Muscle of leg (tissue), 16 donors: ENCODE measurements at places on chromosomes 2 and 18. TPM values are rescaled to one million over a fixed set of nuclear protein-coding genes. Genes with fewer than 3 reads are reported as not detected.
A peak's percentile ranks its signal among the peaks of the same experiment; 100 is the strongest.

DNA sequence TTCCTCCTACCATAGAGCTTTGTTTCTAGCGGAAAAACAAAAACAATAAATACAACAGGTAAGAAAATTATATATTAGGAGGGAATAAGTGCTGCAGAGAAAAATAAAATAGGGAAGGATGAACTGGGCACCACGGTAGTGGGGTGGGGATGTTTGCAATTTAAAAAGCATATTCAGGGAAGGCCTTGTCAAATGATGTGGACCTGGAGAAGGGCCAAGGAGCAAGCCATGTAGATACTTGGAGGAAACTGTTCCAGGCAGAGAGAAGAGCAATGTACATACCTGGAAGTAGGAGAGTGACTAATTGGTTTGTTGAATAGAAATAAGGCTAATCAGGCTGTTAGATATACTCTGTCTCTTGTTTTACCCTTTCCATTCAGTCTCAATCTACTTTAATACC lies 136.5 kb downstream of the ROCK1 start:
- no peak for DNase-seq
- H3K4me1 ChIP-seq: no peaks in the 10 kb centered on the region
- H3K27me3 ChIP-seq: no peaks in the 10 kb centered on the region
- H3K4me3 ChIP-seq: no peak overlapping the region
- H3K27ac ChIP-seq: no peak overlapping the region
- H3K36me3 ChIP-seq: peaks cover 23% of the 10 kb centered on the region

DNA sequence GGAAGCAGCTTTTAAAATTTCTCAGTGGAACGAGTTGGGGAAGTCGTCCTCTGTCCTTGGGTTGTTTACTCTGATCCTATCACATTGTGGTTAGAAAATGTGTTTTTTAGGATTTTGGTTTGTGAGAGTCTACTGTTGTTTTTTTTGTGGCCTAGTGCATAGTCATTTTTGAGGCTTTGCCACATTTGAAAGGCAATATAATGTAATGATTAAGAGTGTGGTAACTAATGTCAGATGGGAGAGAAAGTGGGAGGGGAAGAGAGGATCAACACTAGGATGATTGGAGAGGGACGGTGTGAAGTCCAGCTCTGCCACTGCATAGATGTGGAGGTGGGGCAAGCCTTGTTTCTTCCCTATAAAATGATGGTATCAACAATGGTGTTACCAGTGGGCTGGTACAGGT lies 8.5 kb downstream of the SP140L start:
- H3K4me3 ChIP-seq: no peak overlapping the region
- DNase-seq: no peak
- no peaks in the 10 kb centered on the region for H3K4me1 ChIP-seq
- no peak overlapping the region for H3K27ac ChIP-seq
- H3K36me3 ChIP-seq: no peaks in the 10 kb centered on the region

DNA sequence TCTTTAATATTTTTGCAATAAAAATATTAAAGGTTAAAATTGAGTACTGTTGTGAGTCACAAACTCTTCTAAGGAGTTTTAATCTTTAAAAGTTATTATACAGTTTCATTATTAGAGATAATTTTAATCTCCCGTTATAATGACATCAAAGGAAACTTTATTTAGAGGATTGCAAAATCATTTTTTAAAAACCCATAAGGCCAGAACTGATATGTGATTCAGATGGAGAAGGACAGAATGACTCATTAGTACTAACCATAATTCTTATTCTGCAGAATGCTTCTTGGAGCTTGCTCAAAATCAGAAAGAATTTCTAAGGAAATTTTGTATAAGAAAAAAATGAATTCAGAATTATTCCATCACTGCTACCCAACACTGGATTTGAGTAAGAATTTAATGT lies 12.5 kb upstream of the HNRNPLL start:
- no peak overlapping the region for H3K4me3 ChIP-seq
- no peaks in the 10 kb centered on the region for H3K36me3 ChIP-seq
- no peak for DNase-seq
- H3K27ac ChIP-seq: no peak overlapping the region

DNA sequence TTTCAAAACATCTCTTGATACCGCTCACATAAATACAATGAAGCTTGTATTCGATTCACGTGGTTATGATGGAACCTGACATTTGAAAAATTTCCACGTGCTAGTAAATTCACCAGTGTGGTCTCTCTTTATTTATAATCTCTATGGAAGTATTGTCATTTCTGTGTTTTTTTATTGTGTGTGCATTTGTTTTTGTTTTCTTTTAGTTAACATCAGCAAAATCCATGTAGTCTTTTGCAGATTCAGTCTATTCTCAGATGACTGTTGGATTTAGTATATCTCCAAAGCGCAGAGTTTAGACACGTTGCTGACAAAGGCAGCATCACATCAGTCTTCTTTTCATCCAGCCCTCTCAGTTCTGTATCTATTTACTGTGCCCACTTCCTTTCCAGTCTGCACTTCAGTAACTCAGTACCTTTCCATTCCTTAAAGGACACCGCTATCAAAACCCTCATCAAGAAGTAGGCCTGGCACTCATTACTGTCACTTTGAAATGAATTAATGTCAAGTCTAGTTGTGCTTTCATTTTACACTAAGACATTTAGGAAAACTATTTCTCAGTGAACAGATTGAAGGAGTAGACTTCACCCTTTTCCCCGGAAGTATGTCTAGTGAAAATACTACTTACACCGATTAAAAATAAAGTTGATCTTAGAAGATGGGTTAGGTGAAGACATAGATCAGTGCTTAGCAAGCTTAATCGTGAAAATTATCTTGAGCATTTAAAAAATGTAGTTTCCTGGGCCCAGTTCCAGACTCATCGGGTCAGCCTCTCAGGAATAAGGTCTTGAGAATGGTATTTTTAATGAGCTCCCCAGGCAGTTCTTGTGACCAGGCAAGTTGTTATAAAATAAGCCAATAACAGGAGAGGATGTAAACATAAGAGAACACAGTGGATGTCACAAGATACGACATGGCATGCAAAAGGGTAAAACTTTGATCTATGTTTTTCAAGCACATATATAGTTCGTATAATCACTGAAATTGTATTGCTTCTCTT lies 506.8 kb upstream of the ZEB2 start:
- no peaks in the 10 kb centered on the region for H3K27me3 ChIP-seq
- H3K36me3 ChIP-seq: no peaks in the 10 kb centered on the region
- H3K4me1 ChIP-seq: no peaks in the 10 kb centered on the region
- H3K4me3 ChIP-seq: no peak overlapping the region

GRCh38 chr2:72024451-72025175 lies 123.0 kb downstream of the CYP26B1 start:
- H3K36me3 ChIP-seq: no peaks in the 10 kb centered on the region
- no peak overlapping the region for H3K4me3 ChIP-seq
- H3K27me3 ChIP-seq: no peaks in the 10 kb centered on the region
- no peak overlapping the region for H3K27ac ChIP-seq
- no peak for DNase-seq

Gene GALNT3
- 0.49 TPM for total RNA-seq

DNA sequence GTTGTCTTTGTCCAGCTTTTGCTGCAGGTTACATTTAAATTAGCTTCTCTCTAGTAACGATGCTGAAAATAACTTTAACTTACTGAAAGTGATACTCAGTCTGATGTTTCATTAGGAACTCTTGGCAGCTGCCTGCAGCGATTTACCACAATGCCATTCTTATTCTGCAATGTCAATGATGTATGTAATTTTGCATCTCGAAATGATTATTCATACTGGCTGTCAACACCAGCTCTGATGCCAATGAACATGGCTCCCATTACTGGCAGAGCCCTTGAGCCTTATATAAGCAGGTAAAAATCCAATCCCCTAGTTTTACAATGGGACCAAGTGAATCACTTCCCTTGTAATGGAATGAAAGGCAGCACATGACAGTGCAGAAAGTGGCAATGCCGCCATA lies 16.3 kb upstream of the MFF start:
- H3K36me3 ChIP-seq: no peaks in the 10 kb centered on the region
- H3K27me3 ChIP-seq: no peaks in the 10 kb centered on the region
- no peak overlapping the region for H3K27ac ChIP-seq
- no peaks in the 10 kb centered on the region for H3K4me1 ChIP-seq
- DNase-seq: peak; percentile 22

GRCh38 chr2:23531280-23531679 lies 146.3 kb downstream of the KLHL29 start:
- peaks cover 2% of the 10 kb centered on the region for H3K36me3 ChIP-seq
- no peak for DNase-seq
- H3K27me3 ChIP-seq: peaks cover 2% of the 10 kb centered on the region
- no peak overlapping the region for H3K27ac ChIP-seq
- H3K4me1 ChIP-seq: peaks cover 44% of the 10 kb centered on the region
- no peak overlapping the region for H3K4me3 ChIP-seq

Gene SLC9A2
- total RNA-seq: 2.7 TPM

DNA sequence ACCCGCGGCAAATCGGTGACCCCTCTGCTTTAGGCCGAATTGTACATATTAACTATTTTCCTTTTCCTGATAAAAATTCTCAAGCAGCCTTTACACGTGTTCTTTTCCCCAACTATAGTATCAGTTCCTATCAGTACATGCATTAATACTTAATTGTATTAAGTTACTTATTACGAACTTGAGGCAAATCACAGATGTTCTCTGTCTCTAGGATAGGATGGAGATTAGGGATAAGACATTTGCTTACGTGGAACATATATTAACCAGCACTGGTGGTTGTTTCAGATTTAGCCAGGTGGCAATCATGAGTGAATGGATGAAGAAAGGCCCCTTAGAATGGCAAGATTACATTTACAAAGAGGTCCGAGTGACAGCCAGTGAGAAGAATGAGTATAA lies 675 bp downstream of the GEMIN6 start:
- peaks cover 5% of the 10 kb centered on the region for H3K4me1 ChIP-seq
- H3K27me3 ChIP-seq: peaks cover 11% of the 10 kb centered on the region
- H3K4me3 ChIP-seq: peak overlapping the region; percentile 76
- H3K27ac ChIP-seq: peak overlapping the region; percentile 87
- DNase-seq: no peak

Gene FAM237A
- not detected for total RNA-seq

DNA sequence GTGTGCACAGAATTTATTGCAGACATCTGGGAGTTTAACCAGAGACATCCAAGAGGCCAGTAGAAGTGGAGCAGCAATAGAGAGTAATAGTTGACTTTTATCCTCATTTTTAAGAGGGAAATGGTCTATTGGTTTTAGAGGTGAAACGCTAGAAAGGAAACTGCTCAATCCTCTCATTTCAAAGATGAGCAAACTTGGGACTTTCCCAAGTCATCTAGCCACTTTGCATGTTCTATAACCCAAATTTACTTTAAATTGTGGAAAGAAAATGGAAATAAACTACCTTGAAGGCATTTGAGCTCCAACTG lies 601.7 kb downstream of the ARHGAP15 start:
- H3K36me3 ChIP-seq: no peaks in the 10 kb centered on the region
- H3K27ac ChIP-seq: no peak overlapping the region
- no peaks in the 10 kb centered on the region for H3K4me1 ChIP-seq
- H3K4me3 ChIP-seq: no peak overlapping the region
- no peaks in the 10 kb centered on the region for H3K27me3 ChIP-seq

Gene CNDP1
- 0.13 TPM for total RNA-seq

Gene UPP2
- total RNA-seq: not detected

Gene ALKAL2
- total RNA-seq: 1.1 TPM

Gene SNRNP27
- total RNA-seq: 62.6 TPM

DNA sequence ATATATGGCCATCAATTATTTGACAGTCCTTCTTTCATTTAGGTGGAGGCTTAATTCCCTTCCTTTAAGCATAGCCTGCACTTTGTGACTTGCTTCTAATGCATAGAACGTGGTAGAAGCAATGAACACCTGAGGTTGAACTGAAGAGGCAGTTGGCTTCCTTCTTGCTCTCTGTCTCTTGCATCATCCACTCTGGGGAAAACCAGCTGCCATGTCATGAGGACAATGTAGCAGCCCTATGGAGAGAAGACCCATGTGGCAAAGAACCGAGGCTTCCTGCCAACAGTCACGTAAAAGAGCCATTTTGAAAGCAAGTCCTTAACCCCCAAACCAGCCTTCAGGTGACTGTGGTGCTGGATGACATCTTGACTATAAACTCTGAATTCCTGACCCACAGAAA lies 46.8 kb downstream of the ATOH8 start:
- no peak for DNase-seq
- H3K27ac ChIP-seq: no peak overlapping the region
- H3K4me3 ChIP-seq: no peak overlapping the region
- peaks cover 7% of the 10 kb centered on the region for H3K27me3 ChIP-seq

DNA sequence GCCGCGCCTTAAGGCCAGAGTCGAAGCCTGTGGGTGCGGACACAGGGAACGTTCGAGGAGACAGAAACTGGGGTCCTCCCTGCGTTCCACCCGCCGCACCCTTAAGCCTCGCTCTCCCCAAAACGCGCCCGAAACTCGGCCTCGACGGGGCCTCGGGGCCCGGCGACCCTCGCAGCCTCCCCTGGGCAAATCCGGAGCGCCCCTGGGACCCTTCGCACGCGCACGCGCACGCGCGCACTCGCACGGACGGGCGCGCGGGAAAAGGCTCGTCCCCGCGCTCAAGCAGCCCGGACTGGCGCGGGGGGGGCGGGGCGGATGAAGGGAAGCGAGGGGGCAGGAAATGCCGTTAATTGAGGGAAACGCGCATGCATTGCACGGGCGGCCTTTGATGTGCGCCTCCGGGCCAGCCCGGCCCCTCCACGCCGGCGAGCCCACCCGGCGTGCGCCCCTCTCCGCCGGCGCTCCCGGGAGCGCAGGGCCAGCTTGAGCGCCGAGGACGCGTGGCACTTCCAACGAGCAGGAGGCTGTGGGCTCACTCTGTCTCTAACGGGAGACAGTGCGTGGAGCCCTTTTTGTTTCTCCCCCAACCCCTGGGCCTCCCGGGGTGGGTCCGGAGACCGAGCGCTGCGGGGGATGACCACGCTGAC lies 5.4 kb upstream of the SALL3 start:
- H3K27me3 ChIP-seq: peaks cover 91% of the 10 kb centered on the region
- H3K36me3 ChIP-seq: no peaks in the 10 kb centered on the region
- peaks cover 7% of the 10 kb centered on the region for H3K4me1 ChIP-seq
- no peak overlapping the region for H3K27ac ChIP-seq

GRCh38 chr18:45539491-45539891 lies 75.8 kb upstream of the SLC14A2 start:
- no peaks in the 10 kb centered on the region for H3K36me3 ChIP-seq
- DNase-seq: no peak
- no peak overlapping the region for H3K27ac ChIP-seq

GRCh38 chr2:158936978-158937377 lies 31.5 kb upstream of the TANC1 start:
- peaks cover 2% of the 10 kb centered on the region for H3K27me3 ChIP-seq
- H3K4me1 ChIP-seq: peaks cover 3% of the 10 kb centered on the region
- H3K4me3 ChIP-seq: no peak overlapping the region
- peak; percentile 77 for DNase-seq
- peak overlapping the region; percentile 71 for H3K27ac ChIP-seq

- H3K4me1 ChIP-seq: peaks cover 6% of the 10 kb centered on the region
- DNase-seq: no peak
- H3K36me3 ChIP-seq: no peaks in the 10 kb centered on the region
- H3K4me3 ChIP-seq: no peak overlapping the region
- no peaks in the 10 kb centered on the region for H3K27me3 ChIP-seq
Measured at GRCh38 chr2:11977766-11978524, 231.5 kb downstream of the LPIN1 start.

Gene CD28
- total RNA-seq: 3.9 TPM

Gene SLC11A1
- 0.49 TPM for total RNA-seq

- H3K27me3 ChIP-seq: no peaks in the 10 kb centered on the region
- peaks cover 2% of the 10 kb centered on the region for H3K36me3 ChIP-seq
- no peak overlapping the region for H3K4me3 ChIP-seq
- no peak overlapping the region for H3K27ac ChIP-seq
- H3K4me1 ChIP-seq: no peaks in the 10 kb centered on the region
Measured at GRCh38 chr2:9905413-9905812, 46.1 kb upstream of the GRHL1 start.

Gene COL6A3
- total RNA-seq: 370 TPM

Gene PAX3
- 0.71 TPM for total RNA-seq
